ENCODE measurements at places on chromosomes 5 and 9. TPM values are rescaled to one million over a fixed set of nuclear protein-coding genes. Genes with fewer than 3 reads are reported as not detected.

DNA sequence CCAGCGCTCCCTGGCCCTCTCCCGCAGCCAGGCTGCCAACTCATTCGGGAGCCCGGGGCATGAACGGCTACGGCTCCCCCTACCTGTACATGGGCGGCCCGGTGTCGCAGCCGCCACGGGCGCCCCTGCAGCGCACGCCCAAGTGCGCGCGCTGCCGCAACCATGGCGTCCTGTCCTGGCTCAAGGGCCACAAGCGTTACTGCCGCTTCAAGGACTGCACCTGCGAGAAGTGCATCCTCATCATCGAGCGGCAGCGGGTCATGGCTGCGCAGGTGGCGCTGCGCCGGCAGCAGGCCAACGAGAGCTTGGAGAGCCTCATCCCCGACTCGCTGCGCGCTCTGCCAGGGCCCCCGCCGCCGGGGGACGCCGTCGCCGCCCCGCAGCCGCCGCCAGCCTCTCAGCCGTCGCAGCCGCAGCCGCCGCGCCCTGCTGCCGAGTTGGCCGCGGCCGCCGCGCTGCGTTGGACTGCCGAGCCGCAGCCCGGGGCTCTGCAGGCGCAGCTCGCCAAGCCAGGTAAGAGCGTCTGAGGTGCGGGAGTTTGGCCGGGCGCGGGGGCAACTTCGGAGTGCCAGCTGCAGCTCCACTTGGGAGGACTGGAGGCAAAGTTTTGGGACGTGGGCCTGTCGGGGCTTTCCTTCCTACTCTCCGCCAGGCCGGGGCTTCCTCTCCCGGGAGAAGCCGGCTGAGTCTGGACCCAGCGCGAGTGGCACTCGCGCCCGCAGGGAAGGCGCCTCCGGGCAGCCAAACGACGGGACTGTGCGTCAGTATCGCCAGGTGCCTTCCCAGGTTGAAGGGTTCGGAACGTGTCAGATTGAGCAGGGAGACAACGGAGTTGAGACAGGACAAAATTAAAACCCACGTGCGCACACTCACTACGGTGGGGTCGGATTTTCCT, 735 bp downstream of the DMRT3 start:
- H3K36me3 ChIP-seq = no peaks in the 10 kb centered on the region
- no peak overlapping the region for H3K27ac ChIP-seq
- H3K27me3 ChIP-seq = peaks cover 76% of the 10 kb centered on the region
- H3K4me1 ChIP-seq = peaks cover 13% of the 10 kb centered on the region
- DNase-seq = no peak

DNA sequence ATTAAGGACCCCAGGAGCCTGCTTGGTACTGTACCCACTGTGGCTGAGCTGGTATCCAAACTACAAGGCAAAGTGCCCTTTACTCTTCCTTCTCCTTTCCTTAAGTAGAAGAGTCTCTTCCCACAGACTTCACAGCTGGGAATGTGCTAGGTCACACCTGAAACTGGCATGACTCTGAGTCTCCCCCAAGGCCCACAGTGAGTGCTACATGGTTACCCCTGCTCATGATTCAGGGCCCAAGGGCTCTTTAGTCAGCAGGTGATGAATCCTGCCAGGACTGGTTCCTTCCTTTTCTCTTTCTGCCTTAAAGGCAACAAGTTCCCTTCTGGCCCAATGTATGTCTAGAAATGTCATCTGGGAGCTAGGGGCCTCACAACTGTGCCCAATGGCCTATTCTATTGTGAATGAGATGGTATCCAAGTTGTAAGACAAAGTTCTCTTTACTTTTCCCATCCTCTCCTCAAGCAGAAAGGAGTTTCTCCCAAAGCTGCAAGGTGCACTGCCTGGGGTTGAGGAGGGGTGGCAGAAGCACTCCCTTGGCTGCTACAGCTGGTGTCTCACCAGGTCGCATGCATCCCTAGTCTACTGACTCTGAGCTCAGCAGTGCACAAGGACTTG, 134.4 kb downstream of the TMEM38B start:
- DNase-seq = no peak
- H3K27me3 ChIP-seq = no peaks in the 10 kb centered on the region
- H3K27ac ChIP-seq = no peak overlapping the region
- no peaks in the 10 kb centered on the region for H3K4me1 ChIP-seq
- no peaks in the 10 kb centered on the region for H3K36me3 ChIP-seq

- no peaks in the 10 kb centered on the region for H3K36me3 ChIP-seq
- H3K4me1 ChIP-seq = peaks cover 13% of the 10 kb centered on the region
- no peak for DNase-seq
- no peak overlapping the region for H3K4me3 ChIP-seq
- no peak overlapping the region for H3K27ac ChIP-seq
- peaks cover 9% of the 10 kb centered on the region for H3K27me3 ChIP-seq
These were observed 103.8 kb downstream of the EFNA5 start for GRCh38 chr5:107566986-107567385.

DNA sequence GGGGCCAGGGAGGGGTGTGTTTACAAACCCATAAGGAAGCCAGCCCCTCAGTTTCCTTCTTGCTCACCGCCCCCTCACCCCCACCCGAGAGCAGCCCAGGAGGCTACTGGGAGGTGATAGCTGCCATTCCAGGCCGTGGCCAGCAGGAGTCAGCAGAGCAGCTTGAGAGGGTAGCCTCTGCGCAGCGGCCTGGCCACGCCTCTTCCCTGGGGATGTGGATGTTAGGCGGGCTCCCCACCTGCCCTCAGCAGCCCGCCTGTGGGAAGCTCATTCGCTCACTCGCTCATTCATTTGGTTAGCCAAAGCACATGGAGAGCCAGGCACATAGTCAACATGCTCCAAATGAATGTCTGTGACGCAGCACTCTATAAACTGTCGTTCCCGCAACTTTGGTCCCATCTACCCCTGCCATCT, 6.1 kb upstream of the DPM2 start:
- H3K27ac ChIP-seq = peak overlapping the region; percentile 61
- DNase-seq = peak; percentile 87
- H3K4me3 ChIP-seq = no peak overlapping the region
- H3K27me3 ChIP-seq = no peaks in the 10 kb centered on the region

GRCh38 chr5:149438711-149439132, 59.6 kb upstream of the IL17B start:
- no peaks in the 10 kb centered on the region for H3K36me3 ChIP-seq
- H3K27me3 ChIP-seq = no peaks in the 10 kb centered on the region
- DNase-seq = peak; percentile 46
- peaks cover 23% of the 10 kb centered on the region for H3K4me1 ChIP-seq
- H3K27ac ChIP-seq = no peak overlapping the region

DNA sequence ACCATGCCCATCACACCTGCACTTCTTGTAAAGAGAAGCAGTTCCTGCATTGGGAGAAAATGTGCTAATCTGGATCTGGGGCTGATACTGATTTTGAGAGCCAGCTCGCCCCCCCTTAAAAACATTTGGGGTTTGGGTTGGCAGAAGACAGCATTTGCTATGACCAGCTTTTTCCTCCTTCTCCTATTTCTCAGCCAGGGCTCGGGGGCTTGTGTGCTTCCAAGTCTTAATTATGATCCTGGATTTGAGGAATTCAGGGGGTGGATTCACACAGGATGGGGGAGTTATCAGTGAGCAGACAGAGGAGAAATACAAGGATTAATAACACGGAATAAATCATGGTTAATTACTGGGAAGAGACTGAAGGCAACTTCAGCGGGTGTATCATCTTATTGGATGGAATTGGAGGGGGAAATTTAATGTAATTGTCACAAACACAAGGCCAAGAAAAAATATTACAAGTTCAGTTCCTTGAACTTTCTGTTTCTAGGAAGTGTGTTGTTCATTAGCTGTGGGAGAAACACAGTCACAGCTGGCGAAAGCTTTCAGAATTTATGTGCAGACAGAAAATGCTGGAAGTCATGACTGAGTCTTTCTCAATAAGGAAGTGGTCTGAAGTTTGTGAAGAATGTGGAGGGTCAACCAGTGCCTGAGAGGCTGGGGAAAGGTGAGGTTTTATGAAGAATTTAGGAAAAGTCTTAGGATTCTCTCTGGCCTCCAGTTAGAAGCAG, 15.3 kb downstream of the C9orf152 start:
- no peak overlapping the region for H3K4me3 ChIP-seq
- H3K27me3 ChIP-seq = no peaks in the 10 kb centered on the region
- no peak overlapping the region for H3K27ac ChIP-seq
- H3K4me1 ChIP-seq = no peaks in the 10 kb centered on the region
- DNase-seq = no peak

DNA sequence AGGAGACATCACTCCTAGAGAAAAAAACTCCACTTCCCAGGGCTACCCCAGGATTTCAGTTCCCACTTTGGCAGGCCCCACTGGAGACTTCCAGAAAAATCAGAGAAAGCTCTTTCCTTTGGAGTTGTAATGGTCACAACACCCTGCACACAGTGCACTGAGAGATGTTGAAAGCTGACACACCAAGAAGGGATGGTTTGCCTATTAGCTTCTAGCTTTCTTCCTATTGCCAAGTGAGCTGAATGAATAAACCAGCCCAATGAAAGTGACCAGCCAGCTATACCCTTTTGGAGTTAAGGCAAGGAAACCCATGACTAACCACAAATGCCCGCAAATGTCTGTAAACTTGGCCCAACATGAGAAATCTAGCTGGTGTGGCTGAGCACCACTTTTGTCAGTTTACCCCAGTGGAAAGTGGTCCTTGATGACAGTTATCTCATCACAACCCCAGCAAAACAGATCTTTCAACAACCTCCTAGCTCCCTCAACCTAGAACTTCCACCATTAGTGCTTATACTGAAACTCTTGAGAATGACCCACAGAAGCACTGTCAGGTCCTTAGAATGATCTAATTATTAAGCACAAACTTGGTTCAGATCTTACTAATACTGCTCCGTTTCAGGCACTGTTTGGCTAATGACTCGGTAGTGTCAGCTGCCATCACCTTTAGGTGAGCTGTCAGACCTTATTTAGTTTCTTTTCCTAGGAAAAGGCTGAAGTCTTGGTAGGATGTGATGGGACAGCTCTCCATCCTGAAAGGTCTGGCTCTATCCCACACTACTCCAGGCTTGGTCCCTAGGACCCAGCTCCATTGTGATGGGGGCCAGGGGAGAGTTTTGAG, 11.2 kb downstream of the IRF1 start:
- H3K27me3 ChIP-seq = no peaks in the 10 kb centered on the region
- peaks cover 68% of the 10 kb centered on the region for H3K4me1 ChIP-seq
- peak overlapping the region; percentile 87 for H3K27ac ChIP-seq

DNA sequence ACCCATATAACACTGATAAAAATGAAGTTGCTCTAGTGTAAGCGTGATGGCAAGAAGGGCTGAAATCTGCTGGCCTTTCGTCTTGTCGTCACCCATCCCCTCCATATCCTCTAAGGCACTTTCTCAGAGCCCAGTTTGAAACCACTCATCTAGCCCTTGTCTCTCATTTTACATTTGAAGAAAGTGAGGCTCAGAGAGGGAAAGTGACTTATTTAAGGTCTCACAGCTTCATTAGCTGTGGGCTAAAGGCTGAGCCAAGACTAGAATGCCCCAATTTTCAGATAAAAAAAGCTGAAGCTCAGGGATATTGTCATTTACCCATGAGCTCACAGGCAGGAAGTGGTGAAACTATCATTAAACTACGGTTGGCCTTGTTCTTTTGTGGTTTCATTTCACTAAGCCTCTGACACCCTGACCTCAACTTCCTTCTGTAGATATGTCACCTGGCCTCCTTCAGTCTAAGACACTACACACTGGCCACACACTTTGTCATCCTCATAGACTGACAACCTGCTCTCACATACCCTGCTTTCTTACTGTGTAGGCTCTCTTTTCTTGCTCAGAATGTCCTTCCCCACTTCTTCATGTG, 176.7 kb upstream of the DMAC1 start:
- H3K4me3 ChIP-seq = peak overlapping the region; percentile 26
- H3K4me1 ChIP-seq = peaks cover 63% of the 10 kb centered on the region
- H3K36me3 ChIP-seq = no peaks in the 10 kb centered on the region

- no peaks in the 10 kb centered on the region for H3K4me1 ChIP-seq
- no peaks in the 10 kb centered on the region for H3K27me3 ChIP-seq
- H3K36me3 ChIP-seq = no peaks in the 10 kb centered on the region
These were observed 484.9 kb downstream of the PTPRD start for GRCh38 chr9:10127867-10128266.

GRCh38 chr9:134813841-134814240, 66.8 kb upstream of the FCN2 start:
- no peak overlapping the region for H3K4me3 ChIP-seq
- no peaks in the 10 kb centered on the region for H3K27me3 ChIP-seq
- no peaks in the 10 kb centered on the region for H3K36me3 ChIP-seq
- DNase-seq = no peak

DNA sequence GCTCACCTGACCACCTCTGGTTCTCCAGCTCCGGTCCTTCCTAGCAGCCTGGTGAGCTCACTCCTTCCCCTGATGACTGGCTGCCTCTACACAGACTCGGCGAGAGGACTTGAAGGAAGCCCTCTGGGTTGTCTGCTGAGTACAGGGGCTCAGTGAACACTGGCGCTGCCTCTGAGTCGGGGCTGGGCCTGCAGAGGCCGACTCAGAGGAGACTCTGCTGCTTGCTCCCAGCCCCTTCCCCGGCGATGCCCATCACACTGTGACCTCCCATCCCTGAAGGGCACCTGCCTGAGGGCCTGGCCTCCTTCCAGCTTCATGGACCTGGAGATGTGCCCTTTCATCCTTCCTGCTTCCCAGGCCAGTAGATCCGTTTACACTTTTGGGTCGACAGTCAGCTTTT, 22.0 kb downstream of the CRB2 start:
- no peak for DNase-seq
- H3K27ac ChIP-seq = no peak overlapping the region
- H3K27me3 ChIP-seq = peaks cover 24% of the 10 kb centered on the region

GRCh38 chr9:129623331-129623730, 2.4 kb upstream of the C9orf50 start:
- H3K27ac ChIP-seq = no peak overlapping the region
- no peak for DNase-seq
- no peak overlapping the region for H3K4me3 ChIP-seq
- peaks cover 21% of the 10 kb centered on the region for H3K27me3 ChIP-seq

DNA sequence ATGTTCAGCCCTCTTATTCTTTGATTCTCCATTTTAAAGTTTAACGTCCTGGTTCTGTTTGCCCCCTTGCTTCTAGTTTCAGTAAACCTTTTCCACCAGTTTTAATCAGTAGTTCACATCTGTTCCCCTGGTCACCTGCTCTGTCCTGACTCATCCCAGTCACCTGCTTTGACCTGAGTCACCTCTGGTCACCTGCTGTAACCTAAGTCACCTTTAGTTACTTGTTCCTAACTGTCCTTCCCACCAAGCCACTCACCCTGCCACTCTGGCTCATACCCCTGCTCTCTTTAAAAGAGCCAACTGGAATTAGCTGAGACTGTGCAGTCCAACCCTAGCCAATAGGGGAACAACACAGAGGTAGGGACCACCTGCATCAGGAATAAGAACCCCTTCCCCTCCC, 43.0 kb downstream of the SEMA6A start:
- H3K27ac ChIP-seq = no peak overlapping the region
- H3K4me3 ChIP-seq = no peak overlapping the region
- DNase-seq = no peak
- H3K4me1 ChIP-seq = no peaks in the 10 kb centered on the region
- H3K36me3 ChIP-seq = no peaks in the 10 kb centered on the region
- H3K27me3 ChIP-seq = no peaks in the 10 kb centered on the region

Gene ANGPTL2
- total RNA-seq = not detected

Gene EPB41L4A
- 1.5 TPM for total RNA-seq

Gene C6
- not detected for total RNA-seq

Gene GRIN1
- total RNA-seq = not detected

Gene MYO10
- total RNA-seq = 0.34 TPM

Gene COL27A1
- total RNA-seq = 4.0 TPM

Gene SARDH
- 6.5 TPM for total RNA-seq

Gene ZNF474
- not detected for total RNA-seq

Gene TSSK1B
- not detected for total RNA-seq

Measured in activated CD4-positive, alpha-beta memory T cell treated with anti-CD3 and anti-CD28 coated beads for 36 hours (primary cell).